ENCODE measurements at places on chromosomes 2 and 18.

- no peak for DNase-seq
Measured at GRCh38 chr18:2147476-2148230, 423.7 kb downstream of the METTL4 start.

GRCh38 chr18:9478545-9478944, 3.2 kb downstream of the RALBP1 start:
- no peak for DNase-seq

DNA sequence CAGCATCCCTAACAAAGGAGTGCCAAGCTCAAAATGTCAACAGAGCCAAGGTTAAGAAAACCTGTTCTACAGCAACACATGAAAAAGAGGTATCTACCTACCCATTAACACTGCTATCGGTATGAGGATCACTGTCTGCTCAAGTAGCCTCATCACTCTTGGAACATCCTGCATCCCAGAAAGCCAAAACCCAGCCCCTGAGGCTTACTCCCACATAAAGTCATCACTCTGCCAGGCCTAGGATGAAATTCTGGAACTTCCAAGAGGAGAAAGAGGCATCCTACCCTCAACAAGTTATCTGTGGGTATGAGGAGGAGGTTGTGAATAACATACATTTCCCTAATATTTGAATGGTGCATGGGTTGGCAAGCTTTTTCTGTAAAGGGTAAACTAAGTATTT, 25.5 kb downstream of the CDH2 start:
- DNase-seq: no peak

GRCh38 chr2:122021941-122022340, 266.5 kb downstream of the TSN start:
- no peak for DNase-seq

GRCh38 chr2:217063238-217063755, 203.4 kb upstream of the TNP1 start:
- no peak for DNase-seq

GRCh38 chr2:227766373-227766883, 20.7 kb downstream of the SCYGR8 start:
- peak; percentile 41 for DNase-seq

DNA sequence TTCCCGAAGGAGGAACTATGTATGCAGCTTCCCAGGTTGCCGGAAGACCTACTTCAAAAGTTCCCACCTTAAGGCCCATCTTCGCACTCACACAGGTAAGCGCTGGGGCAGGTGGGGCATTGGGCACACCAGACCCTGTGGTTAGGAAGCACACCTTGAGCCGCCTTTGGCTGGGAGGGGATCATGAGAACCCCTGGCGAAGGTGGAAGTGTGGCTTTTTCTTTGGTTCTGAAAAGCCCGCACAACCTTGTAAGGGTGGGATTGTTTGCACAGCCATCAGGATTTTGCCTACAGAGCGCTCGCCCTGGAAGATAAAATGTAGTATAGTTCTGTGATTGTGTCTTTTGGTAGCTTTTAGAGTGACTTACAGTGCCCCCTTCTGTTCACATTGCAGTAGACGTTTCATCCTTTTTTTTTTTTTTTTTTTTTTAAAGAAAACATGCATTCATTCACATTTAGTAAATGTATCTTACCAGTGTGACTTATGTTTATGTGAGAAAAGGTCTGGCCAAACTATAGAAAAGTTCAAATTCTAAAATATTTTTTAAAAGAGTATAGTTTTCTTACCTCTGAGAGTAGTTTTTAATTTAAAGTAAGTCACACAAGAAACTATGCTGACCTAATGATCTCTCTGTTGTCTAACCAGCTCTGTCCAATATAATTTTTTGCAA, 5.3 kb downstream of the KLF11 start:
- no peak for DNase-seq

DNA sequence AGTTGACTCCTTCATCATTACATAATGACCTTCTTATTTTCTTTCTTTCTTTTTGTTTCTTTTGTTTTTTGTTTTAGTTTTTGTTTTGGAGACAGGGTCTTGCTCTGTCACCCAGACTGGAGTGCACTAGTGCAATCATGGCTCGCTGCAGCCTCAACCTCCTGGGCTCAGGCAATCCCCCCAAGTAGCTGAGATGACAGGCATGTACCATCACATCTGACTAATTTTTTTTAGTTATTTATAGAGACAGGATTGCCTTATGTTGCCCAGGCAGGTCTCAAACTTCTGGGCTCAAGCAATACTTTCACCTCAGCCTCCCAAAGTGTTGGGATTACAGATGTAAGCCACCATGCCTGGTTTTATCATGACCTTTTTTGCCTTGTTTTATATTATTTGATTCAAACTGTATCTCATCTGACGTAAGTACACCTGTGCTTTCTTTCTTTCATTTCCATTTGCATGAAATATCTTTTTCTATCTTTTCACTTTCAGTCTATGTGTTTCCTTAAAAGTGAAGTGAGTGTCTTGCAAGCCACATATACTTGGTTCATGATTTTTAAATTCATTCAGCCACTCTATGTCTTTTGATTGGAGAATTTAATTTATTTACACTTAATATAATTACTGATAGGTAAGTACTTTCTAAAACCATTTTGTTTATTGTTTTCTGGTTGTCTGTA, 39.1 kb downstream of the SP100 start:
- DNase-seq: no peak

DNA sequence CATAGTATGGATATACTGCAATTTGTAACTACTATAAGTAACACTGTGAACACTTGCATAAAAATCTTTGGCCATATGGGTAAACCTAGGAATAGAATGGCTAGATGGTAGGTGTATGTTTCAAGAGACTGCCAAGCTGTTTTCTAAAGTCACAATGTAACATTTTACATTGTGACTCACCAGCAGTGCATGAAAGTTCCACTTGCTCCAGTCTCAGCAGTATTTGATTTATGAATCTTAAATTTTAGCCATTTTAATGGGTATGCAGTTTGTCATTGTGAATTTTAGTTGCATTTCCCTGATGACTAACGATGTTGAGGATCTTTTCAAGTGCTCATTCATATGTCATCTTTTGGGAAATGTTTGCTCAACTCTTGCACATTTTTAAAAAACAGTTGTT, 86.1 kb downstream of the FARSB start:
- no peak for DNase-seq

GRCh38 chr2:14256890-14257289, 375.6 kb upstream of the LRATD1 start:
- no peak for DNase-seq

DNA sequence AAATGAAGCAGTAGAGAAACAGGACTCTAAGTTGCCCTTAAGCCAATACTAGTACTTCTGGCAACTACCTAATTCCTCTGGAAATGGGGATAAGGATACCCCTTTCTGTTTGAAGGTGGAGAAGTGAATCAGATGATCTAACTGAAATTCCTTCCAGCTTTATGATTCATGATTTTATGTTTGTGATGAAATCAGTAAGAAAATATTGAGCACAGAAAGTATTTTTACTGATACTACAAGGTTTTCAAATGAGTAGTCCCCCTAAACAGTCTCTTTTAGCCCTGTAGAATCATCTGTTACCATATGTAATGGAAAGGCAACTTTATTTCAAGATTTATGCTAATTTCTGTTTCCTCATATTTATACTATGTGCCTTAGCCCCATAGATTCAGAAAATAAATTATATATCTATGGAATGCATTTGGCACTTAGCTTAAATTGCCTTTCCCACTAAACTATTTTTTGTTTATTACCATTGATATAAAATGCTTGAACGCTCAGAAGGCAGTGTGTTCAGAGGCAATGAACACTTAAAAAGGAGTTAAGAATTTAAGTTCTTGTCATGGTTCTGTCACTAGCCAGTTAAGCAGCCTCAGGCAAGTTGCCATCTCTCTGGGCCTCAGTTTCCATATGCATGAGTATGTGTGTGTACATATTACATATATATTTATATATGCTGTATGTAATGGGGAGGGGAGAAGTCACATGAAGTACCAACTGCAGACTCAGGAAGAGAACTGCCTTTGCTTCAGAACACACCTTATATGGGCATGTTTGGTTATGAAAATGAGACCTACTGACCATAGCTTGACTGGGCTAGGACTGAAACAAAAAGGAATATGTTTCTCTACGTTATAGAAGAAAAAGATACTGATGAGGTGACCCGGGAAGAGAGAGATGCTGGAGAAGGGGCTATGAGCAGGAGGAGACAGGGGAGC, 97.7 kb downstream of the CDC42EP3 start:
- DNase-seq: no peak

- DNase-seq: no peak
Measured at GRCh38 chr2:114537777-114538176, 95.3 kb downstream of the DPP10 start.

DNA sequence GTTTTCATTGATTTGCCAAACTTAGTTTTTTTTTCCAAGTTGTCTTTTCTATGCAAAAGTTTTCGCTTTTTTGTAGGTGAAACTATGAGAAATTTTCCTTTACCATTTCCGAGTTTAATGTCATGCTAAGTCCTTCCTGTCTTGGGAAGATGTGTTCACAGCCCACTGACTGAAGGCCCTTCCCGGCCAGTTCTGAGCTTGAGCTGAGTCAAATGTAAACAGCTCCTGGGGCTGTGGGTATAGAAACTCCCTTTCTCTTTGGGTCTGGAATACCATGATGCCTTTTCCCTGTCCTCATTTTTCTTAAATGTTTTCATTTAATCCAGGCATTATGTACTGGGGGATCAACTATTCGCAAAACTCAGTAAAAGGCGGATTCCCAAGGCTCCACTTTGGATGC, 69.8 kb upstream of the IL1R1 start:
- no peak for DNase-seq

- DNase-seq: no peak
Measured at GRCh38 chr2:217954469-217954868, 48.3 kb downstream of the TNS1 start.

GRCh38 chr2:65092791-65093190, 36.6 kb downstream of the CEP68 start:
- no peak for DNase-seq

DNA sequence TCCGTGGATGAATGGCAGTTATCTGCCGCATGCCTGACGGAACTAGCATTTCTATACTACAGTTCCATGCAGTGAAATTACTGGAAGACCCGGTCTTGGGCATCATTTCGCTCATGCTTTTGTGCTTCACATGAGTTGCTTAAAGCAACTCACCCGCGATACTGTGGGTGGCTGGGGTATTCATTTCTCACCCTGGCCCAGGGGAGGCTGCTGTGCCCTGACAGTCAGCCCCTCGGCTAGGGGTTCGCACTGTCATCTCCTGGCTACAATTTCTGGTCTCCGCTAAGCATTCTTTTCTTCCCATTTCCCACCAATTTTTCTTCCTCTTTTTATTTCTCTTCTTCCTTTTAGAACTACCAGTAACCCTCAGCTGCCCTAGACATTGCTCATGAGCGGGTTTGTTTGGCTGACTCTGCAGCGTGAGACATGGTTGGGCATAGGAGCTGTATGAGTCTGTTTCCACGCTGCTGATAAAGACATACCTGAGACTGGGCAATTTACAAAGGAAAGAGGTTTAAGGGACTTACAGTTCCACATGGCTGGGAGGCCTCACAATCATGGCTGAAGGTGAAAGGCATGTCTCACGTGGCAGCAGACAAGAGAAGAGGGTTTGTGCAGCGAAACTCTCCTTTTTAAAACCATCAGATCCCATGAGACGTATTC, 16.5 kb upstream of the CNDP2 start:
- DNase-seq: no peak

GRCh38 chr2:106956879-106957278, 70.9 kb upstream of the ST6GAL2 start:
- no peak for DNase-seq

DNA sequence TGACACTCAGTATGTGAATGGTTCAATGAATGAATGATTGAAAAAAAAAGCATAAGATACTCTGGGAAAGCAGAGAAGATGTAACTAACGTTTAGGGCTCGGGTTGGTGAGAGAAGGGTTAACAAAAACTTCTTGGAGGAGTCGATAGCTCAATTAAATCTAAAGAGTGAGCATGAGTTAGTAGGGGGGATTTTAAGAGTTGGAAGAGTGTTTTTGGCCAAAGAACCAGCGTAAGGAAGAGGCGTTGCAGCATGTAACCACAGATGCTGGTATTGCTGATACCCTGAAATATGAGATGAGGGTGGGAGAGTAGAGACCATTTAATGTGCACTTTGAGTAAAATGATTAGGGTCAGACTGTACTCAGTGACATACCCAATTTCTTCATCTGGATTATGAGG, 14.5 kb downstream of the ARHGAP28 start:
- no peak for DNase-seq

- no peak for DNase-seq
Measured at GRCh38 chr18:924987-925386, 20.3 kb downstream of the ADCYAP1 start.

GRCh38 chr2:189454009-189454408, 12.7 kb downstream of the WDR75 start:
- no peak for DNase-seq

GRCh38 chr18:2331491-2331890, 239.8 kb downstream of the METTL4 start:
- no peak for DNase-seq

- DNase-seq: no peak
Measured at GRCh38 chr18:8821531-8821930, 116.2 kb downstream of the MTCL1 start.

DNA sequence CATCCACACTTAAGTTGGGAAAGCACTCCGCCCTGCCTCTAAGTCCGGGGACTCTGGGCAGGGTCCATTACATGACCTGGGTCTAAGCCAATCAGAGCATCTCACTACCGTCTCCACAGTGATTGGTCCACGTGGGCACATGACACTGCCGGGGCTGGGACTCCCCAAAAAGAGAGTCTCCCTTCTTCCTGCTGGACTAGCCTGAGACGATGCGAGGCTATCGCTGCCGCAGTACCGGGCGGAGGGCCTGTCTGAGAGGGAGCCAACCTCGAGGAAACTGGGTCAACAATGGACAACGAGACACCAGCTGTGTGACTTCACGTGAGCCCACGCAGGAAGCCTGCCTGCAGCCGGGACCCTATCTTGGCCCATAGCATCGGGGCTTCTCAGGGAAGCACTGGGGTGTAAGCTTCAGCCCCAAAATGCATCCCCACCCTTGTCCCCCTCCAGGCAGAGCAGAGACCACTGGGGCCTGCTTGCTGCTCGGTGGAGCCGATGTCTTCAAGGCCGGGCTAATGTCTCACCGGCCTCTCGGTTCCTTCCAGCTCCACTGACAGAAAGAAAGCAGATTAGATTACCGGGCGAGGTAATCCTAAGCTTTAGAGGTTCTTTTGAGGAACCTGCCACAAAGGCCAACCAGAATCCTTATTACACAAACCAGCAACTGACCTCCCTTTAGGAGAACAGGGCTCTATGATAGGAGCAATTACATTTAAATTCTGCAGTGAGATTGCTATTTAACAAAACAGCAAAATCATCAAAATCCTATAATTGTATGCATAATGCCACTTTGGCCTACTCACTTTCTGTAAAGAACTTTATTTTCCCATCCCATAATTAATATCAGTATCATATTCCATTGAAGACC, 21.3 kb upstream of the COPS8 start:
- DNase-seq: no peak

All from activated T-cell treated with anti-CD3 and anti-CD28 coated beads for 1 hour (primary cell).